ENCODE measurements at places on chromosomes 12 and 14.

DNA sequence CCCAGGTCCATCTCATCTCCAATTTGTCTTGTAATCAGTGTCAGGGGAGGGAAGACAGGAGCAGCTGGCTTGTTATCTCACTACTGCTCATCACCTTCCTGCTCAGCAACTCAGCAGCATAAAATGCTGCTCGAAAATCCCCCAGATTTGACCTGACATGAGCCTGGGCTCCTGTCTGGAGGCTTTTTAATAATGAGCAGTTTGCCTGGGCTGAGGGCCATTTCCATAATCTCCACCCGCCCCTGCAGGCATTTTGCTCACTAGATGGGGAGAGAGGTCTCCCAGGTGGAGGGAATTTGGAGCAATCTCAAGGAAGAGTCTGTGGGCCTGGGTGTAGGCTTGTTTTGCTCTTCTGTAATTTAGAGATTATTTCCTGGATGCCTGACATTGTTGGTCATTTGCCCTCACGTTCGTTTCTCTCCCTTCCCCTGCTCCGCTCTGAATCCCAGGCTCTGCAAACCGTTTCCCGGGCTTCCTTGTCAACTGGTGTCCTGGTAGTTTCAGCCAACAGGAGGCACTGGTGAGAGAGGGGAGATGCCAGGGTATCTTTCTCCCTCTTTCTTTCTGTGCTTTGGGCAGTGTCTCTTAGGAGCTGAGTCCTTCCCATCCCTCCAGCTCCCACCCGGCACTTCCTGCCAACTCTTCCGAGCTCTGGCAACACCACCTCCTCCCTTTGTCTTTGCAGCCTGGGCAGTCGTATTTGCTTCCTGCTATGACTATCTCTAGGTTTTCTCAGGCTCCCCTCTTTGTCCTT is 299.2 kb downstream of the GLT1D1 start:
- no peak for DNase-seq

DNA sequence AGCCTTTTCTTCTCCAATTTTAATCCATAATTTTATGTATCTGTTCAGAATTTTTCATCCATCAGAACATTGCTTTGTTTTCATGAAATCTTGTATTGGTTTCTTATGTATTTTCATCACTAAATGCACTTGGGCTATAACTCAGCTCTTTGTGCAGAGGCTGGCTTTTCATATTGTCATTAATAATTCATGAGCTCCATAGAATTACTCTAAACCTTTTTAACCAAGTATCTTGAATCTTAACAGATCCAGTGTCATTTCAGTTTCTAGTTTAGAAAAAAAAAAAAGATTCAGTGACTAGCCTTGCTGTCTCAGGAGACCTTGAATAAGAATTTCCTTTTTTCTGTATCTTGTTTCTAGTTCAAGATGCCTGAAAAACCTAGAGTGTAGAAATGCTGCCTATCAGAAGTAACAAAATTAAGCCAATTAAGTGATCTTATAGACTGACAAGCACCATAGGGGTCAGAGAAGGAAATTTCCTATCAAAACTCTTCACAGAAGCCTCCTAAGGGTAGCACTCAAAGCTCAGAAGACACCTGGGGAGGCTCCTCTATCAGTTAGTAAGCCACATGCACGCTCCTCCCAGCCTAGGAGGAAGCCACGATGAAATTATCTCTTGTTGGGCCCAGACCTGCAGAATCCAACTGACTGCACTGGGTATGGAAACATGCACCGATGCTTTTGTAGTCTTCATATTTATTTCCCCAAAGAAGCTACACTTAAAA is 163.4 kb downstream of the KICS2 start:
- DNase-seq, result no peak

DNA sequence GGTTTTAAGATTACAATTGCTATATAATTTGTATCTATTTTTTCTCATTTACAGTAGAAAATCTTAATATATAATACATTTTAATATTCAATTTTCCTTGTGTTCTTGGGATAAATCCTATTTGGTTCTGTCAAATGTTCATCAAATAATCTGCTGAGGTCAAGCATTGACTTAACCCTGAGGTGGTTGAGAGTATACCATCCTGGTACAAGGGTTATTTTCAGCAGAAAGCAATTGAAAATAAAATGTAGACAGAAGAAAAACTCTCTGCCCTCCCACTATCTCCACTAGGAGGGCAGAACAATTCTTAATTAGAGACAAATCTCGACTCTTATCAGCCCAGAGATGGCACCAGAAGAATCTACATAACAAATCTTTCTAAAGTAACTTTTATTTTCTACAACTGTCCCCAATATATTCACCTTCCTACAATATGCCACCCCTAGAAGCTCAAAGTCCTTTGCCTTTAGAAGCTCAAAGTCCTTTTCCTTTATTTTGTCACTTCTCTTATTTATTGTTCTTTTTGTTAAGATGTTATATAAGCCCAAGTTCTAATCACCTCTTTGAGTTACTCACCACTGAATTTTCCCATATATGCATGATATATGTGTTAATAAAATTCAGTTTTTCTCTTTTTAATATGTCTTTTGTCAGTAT is 57.9 kb upstream of the ERGIC2 start:
- DNase-seq, result no peak

GRCh38 chr12:125079648-125080645 is 14.7 kb downstream of the AACS start:
- no peak for DNase-seq

Measured in hematopoietic multipotent progenitor cell treated with erythropoietin and hydrocortisone succinate and interleukin-3 and kit ligand, for 4 days (in vitro differentiated cells).